RWPE1 (cell line): ENCODE measurements at places on chromosomes 16 and 17.

DNA sequence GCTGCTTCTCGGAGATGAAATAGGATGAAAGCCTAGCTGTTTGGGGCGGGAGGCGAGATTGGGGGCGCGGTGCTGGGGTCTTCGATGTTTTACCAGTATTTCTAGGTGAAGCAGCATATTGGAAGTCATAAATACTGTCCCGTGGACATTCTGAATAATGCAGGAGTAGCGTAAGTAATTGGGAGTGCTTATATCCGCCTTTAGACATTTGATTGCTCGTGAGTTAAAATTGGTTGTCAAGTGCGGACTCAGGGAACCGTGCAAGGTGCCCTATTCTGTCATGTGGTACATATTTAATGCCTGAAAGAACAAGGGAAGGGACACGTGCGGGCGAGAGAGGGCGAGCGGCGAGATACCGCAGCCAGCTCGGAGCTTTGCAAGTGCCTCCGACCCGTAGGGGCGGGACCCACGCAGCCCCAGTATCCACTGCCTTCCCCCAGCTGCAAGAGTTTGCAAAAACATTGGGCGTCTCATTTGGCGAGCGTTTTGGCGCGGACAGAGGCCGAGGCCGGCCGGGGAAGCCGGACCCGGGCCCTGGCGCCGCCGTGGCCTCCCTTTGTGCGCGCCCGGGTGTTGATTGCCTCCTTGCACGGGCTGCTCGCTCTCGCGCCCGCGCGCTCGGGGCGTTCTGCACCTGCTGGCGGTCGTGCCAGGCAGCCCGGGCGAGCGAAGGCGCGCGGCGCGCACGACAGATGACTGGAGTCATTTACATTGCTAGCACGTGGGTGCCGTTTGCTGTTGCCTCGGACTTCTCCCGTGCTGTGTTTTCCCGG lies 849.8 kb upstream of the RBFOX1 start:
- no peak for DNase-seq

- no peak for DNase-seq
Observed at GRCh38 chr17:72413077-72414031, 292.5 kb downstream of the SOX9 start.

GRCh38 chr16:30609002-30609925 lies 925 bp downstream of the ZNF689 start:
- peak; percentile 54 for DNase-seq

- DNase-seq = no peak
Observed at GRCh38 chr17:77314601-77315000, 173.8 kb downstream of the SEC14L1 start.

DNA sequence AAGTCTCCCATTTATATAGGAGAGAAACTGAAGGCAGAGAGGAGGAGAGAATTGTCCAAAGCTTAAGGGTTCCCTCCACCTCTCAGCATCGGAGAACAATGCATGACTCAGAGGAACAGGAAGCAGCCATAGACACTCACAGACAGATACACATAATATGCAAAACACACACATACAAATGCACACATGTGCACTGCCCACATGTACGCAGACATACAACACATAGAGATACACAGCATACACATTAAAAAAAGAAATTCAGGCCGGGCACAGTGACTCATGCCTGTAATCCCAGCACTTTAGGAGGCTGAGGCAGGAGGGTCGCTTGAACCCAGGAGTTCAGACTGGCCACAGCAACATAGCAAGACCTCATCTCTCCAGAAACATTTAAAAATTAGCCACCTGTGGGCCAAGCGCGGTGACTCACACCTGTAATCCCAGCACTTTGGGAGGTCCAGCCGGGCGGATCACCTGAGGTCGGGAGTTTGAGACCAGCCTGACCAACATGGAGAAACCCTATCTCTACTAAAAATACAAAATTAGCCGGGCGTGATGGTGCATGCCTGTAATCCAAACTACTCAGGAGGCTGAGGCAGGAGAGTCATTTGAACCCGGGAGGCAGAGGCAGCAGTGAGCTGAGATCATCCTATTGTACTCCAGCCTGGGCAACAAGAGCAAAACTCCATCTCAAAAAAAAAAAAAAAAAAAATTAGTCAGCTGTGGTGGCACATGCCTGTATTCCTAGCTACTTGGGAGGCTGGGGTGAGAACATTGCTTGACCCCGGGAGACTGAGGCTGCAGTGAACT lies 11.3 kb downstream of the ERAL1 start:
- DNase-seq = no peak

GRCh38 chr17:30117675-30118081 lies 1.1 kb downstream of the NSRP1 start:
- DNase-seq = no peak

DNA sequence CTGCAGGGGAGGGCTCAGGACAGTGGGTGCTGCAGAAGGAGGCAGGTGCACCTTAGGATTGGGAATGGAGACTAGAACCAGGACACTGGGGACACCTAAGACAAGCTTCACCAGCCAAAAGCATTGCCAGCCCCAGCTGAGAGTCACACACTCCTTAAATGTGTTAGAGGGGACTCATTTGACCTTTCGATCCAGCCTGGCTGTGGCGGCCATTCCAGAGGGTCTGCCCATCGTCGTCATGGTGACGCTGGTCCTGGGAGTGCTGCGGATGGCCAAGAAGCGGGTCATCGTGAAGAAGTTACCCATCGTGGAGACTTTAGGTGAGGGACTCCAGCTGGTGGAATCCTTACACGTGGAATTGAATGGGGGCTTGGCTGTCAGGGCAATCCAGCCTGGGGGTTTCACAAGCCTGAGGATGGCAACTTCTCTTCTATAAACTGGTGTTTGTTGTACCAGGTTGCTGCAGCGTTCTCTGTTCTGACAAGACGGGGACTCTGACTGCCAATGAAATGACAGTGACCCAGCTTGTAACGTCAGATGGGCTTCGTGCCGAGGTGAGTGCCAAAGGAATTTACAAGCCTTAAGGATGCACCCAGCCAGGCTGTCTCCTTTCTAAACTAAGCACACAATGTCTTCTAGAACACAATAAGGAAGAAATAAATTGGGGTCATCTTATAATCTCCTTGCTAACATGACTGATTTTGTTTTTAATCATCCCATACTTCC lies 65.3 kb downstream of the MEAK7 start:
- DNase-seq = no peak

- no peak for DNase-seq
Observed at GRCh38 chr16:69402439-69402838, 16.6 kb upstream of the TERF2 start.

- no peak for DNase-seq
Observed at GRCh38 chr17:17525956-17526355, 29.8 kb upstream of the RASD1 start.
